ENCODE measurements at places on chromosomes 12 and 14.

DNA sequence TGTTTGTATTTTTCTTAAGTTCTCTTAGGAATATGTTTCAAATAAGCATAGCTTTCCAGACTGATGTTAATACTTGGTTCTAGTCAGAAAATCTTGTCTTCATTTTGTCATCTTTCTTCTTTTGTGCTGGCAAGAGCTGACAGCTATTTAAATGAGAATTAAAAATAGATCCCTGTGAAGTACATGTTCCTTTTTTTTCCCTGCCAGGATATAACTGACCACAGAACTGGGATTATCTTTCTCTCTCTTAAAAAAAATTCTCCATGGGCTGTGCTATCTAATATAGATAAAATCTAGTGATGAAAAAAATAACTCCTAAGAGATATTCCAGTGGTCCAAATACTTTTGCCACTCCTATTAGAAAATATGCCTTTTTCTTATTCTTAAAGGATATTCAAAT lies 163.4 kb downstream of the AKAP6 start:
- DNase-seq, result peak; percentile 20

DNA sequence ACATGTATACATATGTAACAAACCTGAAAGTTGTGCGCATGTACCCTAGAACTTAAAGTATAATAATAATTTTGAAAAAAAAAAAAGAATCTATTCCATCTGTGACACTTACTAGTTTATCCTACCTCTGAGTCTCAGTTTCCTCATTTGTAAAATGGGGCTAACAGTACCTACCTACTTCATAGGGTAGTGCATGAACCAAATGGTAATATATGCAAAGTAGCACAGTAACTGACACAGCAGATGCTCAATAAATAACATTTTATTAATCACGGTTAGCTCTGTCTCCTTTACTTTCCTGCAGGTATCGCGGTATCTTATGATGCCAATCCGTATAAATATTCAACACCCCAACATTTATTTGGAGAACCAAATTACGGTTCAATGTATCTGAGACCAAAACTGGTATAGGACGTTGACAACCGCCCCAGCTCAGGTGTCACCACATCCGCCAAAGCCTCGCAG lies 703 bp downstream of the TMED10 start:
- no peak for DNase-seq

DNA sequence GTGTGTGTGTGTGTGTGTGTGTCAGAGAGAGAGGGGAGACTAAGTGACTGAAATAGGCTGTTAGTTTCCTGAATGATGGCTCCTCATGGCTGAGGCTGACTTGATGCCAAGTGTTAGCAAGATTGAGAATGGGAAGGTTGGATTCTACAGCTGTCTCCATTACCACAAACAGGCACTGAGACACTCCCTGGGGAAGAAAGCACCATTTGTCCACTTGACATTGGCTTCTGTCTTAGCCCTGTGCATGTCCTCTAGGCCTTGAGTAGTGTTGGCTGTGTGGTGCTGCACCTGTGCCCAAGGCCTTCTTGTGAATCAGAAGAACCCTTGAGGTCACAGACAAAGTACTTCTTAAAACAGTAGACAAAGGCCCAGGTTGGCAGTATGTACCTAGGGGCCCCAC lies 15.6 kb downstream of the ERG28 start:
- DNase-seq, result no peak

GRCh38 chr12:52659951-52660350 lies 7.9 kb upstream of the KRT2 start:
- no peak for DNase-seq

DNA sequence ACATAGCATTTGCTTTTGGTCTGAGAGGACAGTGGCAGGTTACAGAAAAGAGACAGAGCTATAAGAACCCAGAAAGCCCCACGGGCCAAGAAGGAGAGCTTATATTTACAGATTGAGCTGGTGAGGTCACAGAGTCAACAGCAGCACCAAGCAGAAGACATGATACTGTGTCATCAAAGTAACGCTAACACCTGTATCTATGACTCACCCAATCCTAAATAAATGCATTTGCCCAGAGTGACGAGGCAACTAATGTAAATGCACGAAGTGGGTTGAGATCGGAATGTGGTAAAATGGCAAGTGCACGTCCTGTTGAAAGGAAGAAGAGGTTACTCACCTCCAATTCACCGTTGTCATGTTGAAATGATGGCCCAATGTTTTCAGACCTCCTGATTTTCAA lies 6.7 kb upstream of the CD163L1 start:
- DNase-seq, result no peak

DNA sequence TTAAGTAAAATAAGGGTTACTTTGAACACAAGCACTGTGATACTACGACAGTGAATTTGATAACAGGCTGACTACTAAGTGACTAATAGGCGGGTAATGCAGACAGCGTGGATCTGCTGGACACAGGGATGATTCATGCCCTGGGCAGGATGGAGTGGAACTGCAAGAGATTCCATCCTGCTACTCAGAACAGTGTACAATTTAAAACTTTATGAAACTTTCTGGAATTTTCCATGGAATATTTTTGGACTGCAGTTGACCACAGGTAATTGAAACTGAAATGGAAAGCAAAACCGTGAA lies 46.0 kb downstream of the YEATS4 start:
- DNase-seq, result peak; percentile 100

GRCh38 chr14:87268997-87269396 lies 724.0 kb downstream of the GALC start:
- no peak for DNase-seq

GRCh38 chr14:69750495-69750894 lies 16.4 kb upstream of the SRSF5 start:
- no peak for DNase-seq

GRCh38 chr12:114041590-114041989 lies 75.5 kb upstream of the RBM19 start:
- no peak for DNase-seq

GRCh38 chr12:75337905-75338304 lies 3.4 kb downstream of the GLIPR1L1 start:
- DNase-seq, result no peak

GRCh38 chr14:31096255-31096654 lies 70.1 kb upstream of the STRN3 start:
- DNase-seq, result peak; percentile 14

DNA sequence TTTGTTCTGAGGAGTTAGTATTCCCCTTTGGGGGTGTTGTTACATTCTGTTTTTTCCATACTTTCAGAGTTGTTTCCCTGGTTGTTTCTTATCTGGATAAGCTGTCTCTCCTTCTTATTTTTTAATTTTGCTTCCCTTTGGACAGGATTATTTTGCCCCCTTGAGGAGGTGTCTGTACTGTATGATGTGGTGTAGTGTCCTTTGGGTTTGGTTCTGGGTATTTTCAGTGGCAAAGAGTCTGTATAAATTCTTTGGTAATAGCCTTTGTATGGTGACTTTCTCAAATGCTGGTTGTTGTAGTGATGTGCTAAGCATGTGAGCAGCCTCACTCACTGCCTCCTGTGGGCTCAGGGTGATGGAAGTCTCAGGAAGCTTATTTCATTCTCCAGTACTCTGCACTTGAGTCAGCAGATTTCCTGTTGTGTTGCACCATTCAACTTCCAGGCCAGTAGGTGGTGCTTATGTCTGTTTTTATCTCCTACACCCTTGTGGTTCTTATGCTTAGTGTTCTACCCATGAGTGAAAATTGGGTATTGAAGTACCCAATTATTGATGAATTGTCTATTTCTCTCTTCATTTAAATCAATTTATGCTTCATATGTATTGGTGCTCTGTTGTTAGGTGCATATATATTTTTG lies 103.3 kb upstream of the PMCH start:
- peak; percentile 37 for DNase-seq

- no peak for DNase-seq
Observed at GRCh38 chr14:72478471-72478893, 415.4 kb downstream of the DPF3 start.

DNA sequence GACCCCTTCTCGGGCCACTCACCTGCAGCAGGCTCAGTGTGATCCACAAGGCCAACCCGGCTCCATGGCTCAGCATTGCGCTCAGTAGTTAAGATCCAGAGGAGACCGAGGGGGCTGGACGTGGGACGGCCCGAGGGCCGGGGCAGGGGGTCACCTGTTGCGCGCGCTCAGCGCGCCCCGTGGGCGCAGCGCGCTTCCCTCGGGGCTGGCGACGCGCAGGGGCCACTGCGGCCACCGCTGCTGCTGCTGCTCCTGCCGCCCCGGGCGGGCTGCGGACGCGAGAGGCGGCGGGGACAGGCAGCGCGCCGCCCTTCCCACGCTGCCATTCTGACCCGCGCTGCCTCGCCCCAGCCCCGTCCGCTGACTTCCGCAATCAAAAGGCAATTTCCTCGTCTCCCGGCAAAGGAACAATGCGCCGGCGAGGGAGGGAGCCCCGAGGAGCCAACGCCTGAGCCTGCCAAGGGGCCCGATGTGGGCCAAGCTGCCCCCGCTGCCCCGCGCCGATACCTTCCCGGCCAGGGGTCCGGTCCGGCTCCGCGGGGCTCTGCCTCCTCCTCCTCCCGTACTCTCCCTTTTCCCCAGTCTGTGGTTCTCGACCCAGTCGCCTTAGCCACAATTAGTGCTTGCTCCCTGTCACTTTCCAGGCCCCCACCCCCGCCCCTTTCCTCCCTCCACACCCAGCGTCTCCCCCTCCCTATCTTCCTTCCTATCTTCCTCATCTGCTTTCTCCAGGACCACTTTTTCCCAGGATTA lies 27.3 kb downstream of the PTPRB start:
- DNase-seq, result no peak

DNA sequence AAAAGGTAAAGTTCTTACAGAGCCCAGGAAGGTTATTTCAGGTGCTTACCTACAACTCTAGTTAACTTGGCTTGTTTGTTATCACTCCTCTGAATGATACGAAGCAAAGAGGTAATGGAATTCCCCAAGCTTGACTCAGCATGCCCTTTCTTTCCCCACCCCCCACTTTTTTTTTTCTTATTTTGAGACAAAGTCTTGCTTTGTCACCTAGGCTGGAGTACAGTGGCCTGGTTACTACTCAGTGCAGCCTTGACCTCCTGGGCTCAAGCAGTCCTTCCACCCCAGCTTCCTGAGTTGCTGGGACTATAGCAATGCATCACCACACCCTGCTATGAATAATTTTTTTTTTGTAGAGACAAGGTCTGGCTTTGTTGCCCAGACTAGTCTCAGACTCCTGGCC lies 17.1 kb upstream of the YBX3 start:
- no peak for DNase-seq

DNA sequence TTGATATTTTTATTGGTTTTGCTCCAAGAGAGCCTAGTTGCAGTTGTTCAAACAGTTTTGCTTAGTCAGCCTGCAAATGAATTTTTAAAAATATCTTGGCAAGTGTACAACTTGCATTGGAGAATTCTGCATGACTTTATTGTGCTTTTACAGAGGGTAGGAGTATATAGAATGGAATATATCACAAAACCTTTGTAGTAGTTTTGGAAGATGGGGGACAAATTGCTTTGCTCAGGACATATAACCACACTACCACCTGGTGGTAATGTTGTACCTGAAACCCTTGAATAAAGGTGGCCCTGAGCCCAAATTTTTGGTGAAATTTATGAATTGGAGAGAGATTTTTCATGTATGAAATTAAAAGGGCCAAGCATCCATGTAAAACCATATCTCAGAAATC lies 645.2 kb downstream of the MED13L start:
- no peak for DNase-seq

DNA sequence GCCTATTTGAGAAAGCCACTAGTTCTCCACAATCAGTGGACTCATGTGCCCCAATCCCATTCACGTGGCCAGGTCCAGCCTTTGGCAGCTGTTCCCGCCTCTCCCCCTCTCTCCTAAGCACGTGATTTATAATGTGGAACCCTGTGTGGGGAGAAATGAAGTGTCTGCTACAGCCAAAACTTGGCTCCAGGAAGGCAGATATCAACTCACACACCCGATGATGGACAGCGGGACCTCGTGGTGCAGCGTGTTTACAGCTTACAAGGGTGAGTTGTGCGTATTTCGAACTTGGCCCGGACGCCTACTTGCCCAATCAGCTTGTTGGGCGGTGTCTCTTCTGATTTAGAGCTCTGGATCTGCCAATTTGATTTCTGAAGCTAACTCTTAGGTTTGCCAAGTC lies 38.1 kb upstream of the FAM181A start:
- no peak for DNase-seq

DNA sequence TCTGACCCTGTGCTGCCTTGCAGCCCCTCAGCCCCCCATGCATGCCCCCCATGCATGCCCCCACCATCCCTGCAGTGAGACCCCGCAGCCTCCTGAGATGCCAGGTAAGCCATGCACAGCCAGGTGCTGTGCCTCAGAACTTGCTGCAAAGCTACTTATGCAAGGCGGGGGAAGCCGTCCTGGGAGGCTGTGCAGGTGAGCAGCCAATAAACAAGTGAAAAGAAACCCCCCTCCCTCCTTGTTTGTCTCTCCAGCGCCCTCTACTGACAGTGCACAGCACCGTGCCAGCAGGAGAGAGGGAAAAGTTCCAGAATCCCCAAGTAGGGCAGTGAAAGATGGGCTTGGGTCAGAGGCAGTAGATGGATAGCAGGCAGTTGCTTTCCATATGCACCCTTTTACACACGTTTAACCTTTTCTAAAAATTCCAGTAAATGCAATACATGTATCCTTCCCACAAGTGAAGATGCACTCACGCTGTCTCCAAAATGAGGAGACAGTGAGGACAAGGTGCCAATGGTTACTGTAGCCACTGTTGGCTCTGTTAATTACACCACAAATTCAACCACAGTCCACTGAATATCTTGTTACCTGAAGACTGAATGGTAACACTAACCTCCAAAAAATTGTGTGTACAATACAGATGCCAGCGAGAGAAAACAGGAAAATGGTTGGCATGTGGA lies 18.0 kb downstream of the TNFAIP2 start:
- no peak for DNase-seq

GRCh38 chr12:98725476-98726247 lies 80.6 kb downstream of the APAF1 start:
- DNase-seq, result peak; percentile 75

DNA sequence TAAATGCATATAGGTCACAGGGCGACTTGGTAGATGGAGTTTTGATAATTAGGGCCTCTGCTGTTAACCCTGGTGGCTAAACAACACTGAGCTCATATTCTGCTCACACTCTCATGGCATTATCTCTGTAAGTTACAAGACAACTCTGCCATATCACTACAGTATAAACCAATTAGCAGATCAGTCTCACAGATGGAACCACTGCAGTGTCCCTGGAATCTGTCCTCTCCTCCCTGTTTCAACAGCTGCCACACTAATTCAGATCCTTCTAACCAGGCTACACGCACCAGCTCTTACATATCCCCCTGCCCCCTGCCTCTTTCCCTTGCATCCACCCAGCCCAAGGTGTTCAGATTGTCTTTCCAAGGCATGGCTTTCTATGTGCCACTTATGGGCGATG lies 161.0 kb upstream of the RMST start:
- DNase-seq, result no peak

DNA sequence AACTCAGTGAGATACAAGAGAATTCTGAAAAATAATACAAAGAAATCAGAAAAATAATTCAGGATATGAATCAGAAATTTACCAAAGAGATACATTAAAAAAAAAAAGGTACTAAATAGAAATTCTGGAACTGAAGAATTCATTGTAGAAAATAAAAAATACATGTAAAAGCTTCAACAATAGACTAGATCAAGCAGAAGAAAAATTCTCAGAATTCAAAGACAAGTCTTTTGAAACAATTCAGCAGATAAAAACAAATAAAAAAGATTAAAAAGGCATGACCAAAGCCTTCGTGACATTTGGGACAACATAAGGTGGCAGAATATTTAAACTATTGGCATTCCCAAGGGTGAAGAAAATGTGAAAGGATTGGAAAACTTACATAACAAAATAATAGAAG lies 133.1 kb upstream of the CNOT2 start:
- DNase-seq, result no peak
